ENCODE measurements at places on chromosomes 2 and 18.
A peak's percentile ranks its signal among the peaks of the same experiment; 100 is the strongest.

GRCh38 chr2:109264595-109265328, 135.8 kb downstream of the SH3RF3 start:
- DNase-seq = no peak

GRCh38 chr2:190950566-190950991, 63.4 kb downstream of the STAT1 start:
- no peak for DNase-seq

DNA sequence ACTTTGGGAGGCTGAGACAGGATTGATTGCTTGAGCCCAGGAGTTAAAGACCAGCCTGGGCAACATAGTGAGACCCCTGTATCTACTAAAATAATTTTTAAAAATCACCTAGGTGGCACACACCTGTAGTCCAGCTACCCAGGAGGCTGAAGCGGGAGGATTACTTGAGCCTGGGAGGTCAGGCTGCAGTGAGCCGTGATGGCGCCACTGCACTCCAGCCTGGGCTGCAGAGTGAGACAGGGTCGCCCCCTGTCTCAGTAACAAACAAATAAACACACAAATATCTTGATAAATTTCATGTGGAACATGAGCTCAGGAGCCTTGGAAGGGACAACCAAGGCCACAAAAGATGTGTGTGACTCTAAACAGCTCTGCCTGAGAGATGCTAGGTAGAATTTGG, 11.7 kb upstream of the ANKRD53 start:
- no peak for DNase-seq

DNA sequence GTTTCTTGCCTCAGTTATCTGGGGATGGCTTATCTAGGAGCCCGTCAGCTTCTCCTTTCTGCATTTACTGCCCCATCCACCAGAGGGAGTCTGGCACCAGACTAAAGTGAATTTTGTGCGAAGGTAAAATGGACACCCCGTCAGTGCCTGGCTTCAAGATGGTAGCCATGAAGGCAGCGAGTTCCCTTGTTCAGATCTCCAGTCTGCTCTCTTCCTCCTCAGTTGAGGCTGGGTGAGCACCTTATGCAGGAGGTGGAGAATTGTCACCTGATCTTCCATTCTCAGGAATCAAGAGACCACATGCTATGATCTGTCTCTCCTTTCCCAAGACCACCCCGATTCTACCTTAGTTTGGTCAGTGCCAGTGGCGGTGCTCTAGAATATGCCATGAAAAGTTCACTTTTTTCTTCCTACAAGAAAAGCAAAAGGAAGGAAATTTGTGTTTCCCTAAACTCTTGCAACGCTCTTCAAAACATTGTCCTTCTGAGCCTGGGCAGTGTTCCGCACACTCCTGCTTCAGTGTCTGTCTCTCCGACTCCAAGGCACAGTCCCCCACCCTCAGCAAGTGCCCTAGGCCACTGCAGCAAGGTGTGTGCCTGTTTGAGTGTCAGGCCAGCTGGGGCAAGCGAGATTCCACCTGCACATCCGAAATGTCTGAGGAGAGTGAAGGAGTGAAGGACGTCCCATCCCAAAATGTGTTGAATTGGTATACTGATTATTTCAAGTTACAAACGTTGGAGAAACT, 168.6 kb downstream of the SS18 start:
- DNase-seq = peak; percentile 14

- DNase-seq = no peak
Measured at GRCh38 chr18:41126541-41127235, 828.3 kb upstream of the PIK3C3 start.

DNA sequence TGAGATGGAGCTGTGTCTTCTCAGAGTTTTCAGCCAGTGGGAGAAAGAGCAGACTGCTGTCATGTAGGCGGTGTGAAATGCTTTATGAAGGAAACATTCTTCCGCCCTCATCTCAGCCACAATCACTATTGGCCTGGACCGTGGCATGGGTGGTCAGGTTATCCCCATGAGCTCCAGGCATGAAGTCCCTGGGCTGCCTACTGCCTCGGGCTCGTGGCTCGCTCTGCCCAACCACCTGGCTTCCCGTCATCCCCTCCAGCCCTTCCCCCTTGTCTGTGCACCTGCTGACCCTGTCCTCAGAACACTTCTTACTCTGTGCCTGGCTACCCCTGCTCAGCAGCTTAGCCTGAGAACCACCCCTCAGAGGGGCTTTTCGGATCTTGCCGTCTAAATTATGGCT, 15.5 kb downstream of the COLEC11 start:
- no peak for DNase-seq

DNA sequence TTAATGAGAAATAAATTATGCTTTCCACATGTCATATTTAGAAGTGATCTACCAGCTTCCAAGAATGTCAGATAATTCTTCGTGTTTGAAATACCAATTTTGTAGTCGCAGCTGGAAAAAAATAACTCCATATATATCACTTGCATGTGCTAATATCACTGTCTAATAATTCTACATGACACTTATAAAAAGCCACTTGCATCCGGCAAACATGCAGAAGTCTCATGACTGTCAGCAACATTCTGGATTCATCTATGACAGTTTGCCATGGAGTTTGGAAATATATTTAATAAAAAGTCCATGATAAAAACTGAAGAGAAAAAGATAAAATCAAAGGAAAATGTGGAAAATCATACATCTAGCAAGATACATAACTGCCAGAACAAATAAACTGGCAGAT, 1784.4 kb downstream of the SUCLG1 start:
- no peak for DNase-seq

- no peak for DNase-seq
Measured at GRCh38 chr2:10948606-10949230, 37.0 kb downstream of the KCNF1 start.

DNA sequence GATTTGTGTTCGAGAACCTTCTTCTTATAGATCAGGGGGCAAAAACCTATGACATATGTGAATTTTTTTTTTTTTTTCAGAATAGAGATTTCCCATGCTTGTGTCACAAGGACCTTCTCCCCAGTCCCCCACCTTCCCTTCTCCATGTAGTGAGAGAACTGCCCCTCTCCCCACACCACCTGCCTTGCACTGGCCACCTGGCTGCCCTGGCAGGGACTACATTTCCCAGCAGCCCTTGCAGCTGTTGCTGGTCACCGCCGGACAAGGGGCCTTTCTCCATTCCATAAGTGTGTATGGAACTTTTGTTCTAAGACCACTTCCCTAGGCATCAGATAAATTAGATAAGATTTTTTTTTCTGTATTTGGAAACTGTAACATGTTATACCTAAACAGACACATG, 22.2 kb downstream of the MBP start:
- no peak for DNase-seq

- no peak for DNase-seq
Measured at GRCh38 chr18:43060020-43060419, 55.5 kb downstream of the RIT2 start.

- no peak for DNase-seq
Measured at GRCh38 chr18:25287106-25287505, 64.9 kb downstream of the ZNF521 start.

- no peak for DNase-seq
Measured at GRCh38 chr2:62787386-62787785, 81.9 kb downstream of the EHBP1 start.

DNA sequence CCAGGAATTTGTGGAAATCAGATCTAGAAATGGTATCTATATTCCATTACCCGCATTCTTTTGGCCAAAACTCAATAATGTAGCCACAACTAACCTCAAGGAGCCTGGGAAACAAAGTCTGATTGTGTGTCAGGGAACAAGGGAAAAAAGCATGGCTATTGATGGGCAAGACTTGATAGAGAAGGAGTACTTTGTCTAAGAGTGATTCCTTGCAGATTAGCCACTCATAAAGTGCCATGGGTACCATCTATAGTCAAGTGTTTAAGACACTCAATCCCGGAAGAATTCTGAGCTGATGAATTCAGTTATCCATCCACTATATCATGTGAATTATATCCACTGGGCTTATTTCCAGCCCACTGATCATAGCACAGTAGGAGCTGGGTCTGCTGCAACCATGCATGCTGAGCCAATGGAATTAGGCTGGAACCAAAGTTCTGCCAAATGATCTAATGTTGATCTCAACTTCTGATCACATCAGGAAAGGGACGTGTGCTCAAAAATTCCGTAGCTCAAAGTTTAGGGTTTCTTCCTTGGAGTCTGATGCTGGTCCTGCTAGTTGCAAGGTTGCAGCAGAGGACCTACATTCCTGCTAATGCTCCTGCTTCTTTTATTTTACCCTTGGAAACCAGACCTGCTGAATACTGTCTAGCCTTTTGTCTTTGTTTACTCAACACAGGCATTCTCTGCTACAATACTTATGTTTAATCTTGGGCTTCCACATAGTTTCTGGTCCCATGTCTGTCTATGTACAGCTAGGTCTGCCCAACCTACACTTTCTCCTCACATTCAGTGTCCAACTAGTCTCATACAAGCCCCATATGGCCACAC, 629.7 kb downstream of the IRS1 start:
- no peak for DNase-seq

GRCh38 chr2:226308986-226309385, 490.6 kb downstream of the IRS1 start:
- no peak for DNase-seq

DNA sequence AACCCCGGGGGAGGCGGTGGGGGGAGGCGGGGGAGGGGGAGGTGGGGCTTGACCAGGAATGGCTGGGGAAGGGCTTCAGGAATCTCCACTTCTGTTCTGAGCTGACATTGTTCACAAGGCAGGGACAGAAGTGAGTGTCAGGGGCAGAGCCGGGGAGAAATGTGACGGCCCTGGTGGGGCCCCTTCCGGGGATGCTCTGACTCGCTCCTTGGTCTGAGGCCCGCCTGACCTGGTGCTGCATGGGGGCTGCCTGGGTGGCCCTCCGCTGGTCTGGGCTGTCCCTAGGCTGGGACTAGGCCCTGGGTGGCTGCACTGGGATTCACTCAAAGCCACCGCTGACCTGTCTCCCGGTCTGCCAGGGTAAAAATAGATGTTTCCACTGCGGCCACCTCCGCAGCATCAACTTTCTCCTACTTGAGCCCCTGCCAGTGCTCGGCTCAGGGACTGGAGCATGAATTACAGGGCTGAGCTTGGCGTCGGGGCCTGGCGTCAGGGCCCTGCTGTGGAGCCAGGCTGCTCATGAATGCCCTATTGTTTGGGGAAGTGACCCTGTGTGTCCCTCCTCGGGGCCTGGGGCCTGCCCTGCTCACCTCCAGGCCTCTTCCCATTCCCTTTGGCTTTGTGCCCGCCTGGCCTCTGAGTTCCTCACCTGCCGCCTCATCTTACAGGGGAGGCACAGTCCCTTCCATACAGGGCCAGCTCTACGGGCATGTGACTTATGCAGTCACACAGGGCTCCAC, 247.5 kb downstream of the DYSF start:
- DNase-seq = no peak

DNA sequence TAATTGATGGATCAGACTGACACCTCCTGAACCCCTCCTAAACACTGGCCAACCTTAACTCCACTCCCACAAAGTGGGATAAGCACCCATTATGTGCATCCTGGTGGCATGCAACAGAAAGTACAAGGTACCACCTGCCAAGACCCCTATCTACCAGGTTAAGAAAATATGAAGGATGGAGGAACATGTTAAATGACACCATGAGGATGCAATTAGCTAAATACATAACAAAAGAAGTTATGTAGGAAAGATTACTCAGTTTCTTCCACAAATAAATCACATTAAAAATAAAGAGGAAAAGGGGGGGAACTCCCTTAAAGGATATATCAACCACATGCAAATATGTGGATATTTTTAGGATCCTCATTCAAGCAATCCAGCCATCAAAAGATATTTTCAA, 12.6 kb downstream of the CTAGE1 start:
- DNase-seq = no peak

DNA sequence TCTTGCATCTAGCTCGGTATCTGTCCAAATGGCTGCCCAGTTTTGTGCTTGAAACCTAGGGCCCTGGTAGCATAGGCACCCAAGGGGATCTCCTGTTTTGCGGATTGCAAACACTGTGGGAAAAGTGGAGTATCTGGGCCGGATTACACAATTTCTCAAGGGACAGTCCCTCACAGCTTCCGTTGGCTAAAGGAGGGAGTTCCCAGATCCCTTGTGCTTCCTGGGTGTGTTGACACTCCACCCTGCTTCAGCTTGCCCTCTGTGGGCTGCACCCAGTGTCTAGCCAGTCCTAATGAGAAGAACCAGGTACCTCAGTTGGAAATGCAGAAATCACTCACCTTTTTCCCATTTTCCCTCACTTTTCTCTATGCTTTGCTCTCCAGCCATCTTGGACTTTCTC, 35.5 kb downstream of the RPRM start:
- no peak for DNase-seq

DNA sequence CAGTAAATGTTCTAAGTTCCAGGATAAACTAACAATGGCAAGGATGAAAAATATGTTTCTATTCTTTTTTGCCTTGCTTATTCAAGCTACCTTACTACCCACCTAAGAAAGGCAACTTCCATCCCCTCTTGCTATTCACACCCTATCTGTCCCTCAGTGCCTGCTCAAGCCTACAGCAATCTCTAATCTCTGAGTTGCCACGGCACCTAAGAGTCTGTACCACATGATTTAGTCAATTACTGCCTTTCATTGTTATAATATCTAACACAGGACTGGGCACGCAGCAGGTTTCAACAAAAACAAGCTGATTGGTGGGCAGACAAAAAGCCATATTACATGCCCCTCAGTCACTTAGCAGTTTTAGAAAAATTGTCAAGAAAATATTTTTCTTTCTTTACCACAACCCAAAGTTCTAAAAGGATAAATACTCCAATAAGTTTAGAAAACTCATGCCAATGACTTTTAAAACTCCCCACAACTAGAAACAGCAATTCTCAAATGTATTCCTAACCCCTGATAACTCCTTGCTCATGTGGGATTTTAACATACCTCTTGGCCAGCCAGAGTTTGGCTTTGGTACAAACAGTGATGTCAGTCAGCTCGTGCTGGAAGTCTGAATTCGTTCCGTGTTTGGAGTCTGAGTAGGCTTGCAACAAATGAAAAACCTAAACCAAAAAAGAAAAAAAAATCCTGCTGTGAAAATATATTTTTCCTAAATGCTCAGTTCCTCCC, 117.3 kb upstream of the ZFP36L2 start:
- no peak for DNase-seq

GRCh38 chr2:226773291-226773690, 26.3 kb downstream of the IRS1 start:
- DNase-seq = no peak

DNA sequence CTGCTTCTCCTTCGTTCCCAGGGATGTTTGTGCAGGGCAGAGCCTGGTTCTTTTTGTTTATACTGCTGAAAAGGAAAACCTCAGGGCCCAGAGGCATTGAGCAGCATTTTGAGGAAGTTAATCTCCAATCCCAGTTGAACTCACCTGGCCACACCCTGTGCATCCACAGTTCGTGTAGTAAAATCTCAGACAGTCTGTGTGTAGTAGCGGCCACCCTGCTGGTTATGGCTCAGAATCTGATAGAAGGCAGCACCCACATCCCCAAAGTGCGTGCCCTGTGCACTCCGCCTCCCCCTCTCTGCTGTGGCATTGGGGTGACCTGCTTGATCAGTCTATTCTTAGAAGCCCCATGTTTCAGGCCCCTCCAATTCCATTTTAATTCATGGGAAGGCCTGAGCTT, 10.9 kb downstream of the TRIB2 start:
- no peak for DNase-seq

DNA sequence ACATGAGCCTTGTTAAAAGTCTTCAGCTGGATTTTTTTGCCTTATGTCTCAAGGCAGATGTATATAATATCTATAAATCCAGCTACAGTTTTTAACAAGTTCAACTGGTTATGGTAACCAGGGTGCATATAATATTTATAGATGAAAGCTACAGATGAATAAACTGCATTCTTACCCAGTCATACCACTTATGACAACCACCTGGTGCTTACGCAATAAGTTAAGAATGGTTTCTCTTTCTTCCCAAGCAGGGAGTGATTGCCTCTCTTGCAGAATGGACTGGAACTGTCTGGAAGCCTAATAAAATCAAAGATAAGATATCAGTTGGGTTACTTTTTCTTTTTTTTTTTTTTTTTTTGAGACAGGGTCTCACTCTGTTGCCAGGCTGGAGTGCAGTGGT, 19.6 kb downstream of the DHX57 start:
- no peak for DNase-seq
